Activated CD4-positive, alpha-beta T cell treated with anti-CD3 and anti-CD28 coated beads, Interleukin-2, amount 10 ng/mL, durations not matched to agents 7 days and 5 days (primary cell): ENCODE measurements at places on chromosomes 12 and 14. TPM values are rescaled to one million over a fixed set of nuclear protein-coding genes. Genes with fewer than 3 reads are reported as not detected.

Gene CLEC4D
- total RNA-seq: not detected

Gene P2RX2
- not detected for total RNA-seq

DNA sequence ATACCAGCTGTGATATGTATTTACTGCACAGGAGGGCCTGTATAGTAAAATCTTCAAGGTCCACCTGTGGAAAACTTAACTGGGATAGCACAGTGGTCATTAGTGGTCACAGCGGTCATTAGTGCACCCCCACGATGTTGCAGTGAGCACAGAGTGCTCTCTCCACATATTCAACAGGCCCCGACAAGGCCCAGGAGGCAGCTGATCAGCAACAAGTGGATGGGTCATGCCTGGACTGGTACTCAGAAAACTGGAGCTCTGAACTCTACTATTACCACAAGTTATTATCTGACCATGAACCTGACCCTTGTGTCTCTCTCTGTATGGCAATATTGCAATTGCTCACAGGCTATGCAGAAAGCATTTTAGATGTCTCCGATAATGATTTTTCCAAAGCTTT lies 129.5 kb downstream of the SLC35F4 start:
- DNase-seq: no peak

DNA sequence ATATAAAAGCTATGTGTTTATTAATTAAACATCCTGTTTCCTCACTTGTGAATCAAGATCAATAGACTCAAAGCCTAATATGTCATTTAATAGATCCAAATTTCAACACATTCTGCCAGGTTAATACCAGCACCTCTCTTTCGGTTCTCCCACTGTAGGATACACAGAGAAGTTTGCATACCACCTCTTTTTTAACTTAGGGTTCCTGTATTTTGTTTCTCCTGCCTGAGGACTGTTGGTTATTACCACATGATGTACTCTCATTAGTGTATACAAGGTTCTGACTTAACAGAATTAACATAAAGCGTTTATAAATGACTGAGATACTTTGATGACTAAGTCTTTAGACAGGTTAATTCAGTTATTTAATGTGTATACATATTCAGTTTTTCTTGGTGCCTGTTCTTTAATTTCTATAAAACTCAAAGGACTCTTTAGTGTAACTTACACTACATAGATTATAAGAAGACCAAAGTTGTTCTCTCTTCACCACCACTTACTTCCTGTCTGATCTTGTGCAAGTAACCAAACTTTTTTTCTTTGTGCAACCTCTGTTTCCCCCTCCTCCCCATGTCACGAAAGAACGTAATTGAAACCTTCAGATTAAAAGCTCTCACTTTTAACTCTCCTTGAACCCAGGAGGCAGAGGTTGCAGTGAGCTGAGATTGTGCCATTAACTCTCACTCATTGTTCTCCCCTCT lies 89.8 kb upstream of the DNM1L start:
- DNase-seq: peak; percentile 46

DNA sequence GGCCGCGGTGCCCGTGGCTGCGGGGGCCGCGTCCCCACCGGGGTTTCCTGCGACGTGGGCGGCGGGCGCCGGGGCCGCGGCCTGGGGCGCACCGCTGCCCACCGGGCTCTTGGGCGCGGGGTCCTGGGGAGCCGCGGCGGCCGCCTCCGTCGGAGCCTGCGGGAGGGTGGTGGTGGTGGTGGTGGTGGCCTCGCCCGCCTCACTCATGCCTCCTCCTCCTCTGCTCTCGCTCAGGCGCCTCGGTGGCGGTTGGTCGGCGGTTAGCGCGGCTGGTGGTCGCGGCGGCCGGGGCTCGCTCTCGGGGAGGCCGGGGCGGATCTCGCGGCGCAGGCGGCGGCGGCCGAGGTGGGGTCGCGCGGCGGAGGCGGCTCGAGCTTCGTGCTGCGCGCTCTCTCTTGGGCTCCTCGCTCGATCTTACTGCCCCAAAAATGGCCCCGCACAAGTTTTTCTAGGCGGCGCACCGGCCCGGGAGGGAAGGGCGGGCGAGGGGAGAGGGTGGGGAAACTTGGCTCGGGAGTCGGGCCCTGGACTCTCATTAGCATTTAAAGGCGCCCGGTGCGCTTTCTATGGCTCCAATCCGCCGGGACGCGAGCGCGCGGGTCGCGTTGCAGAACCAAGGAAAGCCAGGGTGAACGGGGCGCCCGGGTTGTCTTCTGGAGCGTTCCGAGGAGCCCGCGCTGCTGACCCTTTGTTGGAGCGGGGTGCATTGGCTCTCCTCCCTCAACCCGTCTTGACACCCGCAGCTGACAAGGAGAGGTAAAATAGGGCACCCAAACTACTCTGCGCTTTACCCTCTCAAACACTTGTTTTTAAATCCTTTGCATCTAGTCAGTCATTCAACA lies at the start of gene YBX3:
Gene YBX3 (minus strand): TSS at position 419 of the 842 bp plus-strand sequence. CDS start 212 bp downstream, at position 207.
- peak; percentile 43 for DNase-seq
